Activated T-helper 1 cell treated with Interleukin-2 at 50 U/mL for 16 hours (primary cell): ENCODE measurements at places on chromosomes 16 and 17.
A peak's percentile ranks its signal among the peaks of the same experiment; 100 is the strongest.

GRCh38 chr16:75789237-75789636 is 62.9 kb upstream of the CPHXL start:
- DNase-seq: no peak

- DNase-seq: no peak
Observed at GRCh38 chr17:57940653-57941329, 14.4 kb downstream of the CUEDC1 start.

DNA sequence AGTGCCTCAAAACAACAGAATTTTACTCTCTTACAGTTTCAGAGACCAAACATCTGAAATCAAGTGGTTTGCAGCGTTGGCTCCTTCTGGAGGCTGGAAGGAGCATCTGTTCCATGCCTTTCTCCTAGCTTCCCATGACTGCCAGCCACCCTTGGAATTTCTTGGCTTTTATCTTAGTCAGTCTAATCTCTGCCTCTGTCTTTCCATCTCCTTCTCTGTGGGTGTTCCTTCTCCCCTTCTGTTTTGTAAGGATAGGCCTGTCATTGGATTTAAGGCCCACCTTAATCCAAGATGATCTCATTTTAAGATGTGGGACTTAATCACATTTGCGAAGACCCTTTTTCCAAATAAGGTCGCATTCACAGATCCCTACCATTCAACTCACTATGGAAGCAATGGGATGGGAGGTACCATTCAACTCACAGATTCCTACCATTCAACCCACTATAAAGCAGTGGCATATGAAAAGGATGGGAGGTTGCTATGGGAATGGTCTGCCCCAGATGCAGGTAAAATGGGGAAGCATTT is 321.8 kb downstream of the WWOX start:
- no peak for DNase-seq

DNA sequence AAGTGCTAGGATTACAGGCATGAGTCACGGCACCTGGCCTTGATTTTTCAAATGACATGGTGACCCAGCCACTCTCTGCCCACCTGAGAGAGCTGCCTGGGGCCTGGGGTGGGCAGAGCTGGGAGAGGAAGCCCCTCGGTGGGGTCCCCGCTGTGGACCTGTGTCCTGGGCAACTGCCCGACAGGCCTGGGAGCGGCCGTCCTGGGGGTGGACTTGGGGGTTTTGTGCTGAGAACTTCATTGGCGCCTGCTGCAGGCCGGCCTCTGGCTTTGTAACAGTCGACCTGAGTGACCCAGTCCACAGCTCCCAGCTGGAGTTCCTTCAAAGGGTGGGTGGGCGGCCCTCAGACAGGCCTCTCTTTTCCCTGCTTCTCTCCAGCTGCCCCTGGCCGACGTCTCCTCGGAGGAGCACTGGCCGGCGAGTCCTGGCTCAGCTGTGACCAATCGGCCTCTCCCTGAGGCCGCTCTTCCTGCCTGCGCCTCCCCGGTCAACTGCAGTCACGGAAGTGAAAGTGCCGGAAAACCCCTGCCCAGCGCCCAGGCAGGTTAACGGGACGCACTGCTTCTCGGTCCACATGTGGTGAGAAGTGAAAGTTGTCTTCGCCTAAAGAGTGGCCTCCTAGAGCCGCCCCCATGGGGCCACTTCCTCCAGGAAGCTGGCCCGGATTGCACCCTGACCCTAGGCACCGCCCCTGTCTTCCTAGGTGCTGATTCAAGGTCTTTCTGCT is 5.5 kb downstream of the CBFA2T3 start:
- DNase-seq: no peak

- DNase-seq: no peak
Observed at GRCh38 chr17:37160944-37161343, 212.2 kb downstream of the AATF start.

DNA sequence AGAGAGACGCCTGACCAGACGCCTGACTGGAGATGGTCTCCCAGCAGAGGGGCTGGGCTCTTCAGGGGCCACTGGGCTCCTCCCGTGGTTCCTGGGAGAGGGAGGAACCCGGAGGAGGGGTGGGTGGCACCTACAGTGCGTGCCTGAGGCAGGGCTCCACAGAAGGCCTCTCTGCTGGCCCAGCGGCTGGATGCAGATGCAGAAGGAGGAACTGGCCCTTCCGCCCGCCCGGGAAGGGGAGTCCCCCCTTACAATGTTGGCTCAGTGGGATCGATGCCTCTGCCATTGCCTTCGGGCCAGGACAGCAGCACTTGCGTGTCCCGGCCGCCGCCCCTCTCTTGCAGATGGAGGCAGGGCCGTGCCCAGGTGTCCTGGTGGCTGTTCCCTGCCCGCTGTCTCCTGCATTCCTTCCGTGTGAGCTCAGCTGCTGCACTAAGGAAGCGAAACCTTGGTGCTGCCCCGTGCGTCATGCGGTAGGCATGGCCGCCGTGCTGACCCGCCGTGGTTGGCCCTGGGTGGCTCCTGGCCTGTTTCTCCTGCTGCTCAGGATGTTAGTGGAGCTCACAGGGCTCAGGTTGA is 15.1 kb downstream of the BAIAP2 start:
- no peak for DNase-seq

- peak; percentile 32 for DNase-seq
Observed at GRCh38 chr17:42101513-42102292, 3.4 kb upstream of the ZNF385C start.

GRCh38 chr16:89080196-89080853 is 13.3 kb upstream of the ACSF3 start:
- no peak for DNase-seq

DNA sequence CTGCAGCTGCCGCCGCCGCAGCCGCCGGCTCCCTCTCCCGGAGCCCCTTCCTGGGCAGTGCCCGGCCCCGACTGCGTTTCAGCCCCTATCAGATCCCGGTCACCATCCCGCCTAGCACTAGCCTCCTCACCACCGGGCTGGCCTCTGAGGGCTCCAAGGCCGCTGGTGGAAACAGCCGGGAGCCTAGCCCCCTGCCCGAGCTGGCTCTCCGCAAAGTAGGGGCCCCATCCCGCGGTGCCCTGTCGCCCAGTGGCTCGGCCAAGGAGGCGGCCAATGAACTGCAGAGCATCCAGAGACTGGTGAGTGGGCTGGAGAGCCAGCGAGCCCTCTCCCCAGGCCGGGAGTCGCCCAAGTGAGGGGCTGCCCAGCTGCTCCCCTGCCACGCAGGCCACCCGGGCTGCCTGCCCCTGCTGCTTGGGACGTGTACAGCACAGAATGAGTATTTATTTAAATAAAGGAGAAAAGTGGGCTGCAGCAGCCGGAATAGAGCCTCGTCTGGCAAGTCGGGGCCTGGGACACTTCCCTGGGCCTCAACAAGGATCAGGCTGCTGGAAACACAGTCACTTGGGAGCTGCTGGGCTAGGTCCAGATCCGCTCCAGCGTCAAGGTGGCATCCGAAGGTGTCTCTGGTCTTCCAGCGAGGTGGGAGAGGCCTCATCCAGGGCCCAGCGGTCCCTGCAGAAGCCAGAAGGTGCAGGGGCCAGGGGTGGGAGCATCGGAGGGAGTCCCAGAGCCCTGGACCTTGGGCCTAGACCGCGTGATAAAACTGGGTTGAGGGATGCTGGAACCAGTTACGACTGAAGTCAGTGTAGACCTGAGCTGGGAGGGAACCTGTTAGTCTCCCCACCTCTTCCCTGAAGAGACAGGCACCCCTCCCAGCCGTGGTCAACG is 8.8 kb downstream of the TBX2 start:
- DNase-seq: no peak

DNA sequence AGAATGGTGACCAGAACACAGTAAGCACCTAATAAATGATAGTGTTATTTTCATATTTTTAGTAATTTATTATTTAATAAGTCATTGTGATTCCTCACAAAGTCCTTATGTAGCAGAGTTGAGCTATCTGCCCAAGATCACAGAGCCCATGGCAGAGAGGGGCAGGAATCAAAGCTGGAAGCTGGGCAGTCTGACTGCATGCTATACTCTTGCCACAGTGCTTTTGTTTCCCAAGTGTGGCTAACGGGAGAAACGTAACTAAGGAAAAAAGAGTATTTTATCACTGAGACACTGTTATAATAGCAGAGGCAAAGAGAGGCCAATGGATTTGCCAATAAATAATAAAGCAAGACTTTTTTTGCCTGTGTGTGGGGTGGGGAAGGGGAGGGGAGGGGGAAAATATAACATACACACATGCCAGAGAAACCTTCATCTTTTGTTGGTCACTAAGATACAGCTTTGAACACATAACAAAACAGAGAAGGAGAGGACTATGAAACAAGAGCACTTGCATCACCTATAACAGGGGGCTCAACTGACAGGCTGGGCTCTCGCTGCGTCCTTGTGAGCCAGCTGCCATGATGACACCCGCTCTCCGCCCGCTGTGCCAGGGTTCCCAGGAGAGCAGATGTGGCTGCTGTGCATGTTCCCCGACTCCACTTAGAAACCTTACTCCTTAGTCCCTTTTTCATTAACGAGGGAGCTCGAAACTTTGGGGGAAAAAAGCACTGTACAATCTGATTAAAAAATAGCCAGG is 10.1 kb downstream of the CSNK2A2 start:
- DNase-seq: no peak

DNA sequence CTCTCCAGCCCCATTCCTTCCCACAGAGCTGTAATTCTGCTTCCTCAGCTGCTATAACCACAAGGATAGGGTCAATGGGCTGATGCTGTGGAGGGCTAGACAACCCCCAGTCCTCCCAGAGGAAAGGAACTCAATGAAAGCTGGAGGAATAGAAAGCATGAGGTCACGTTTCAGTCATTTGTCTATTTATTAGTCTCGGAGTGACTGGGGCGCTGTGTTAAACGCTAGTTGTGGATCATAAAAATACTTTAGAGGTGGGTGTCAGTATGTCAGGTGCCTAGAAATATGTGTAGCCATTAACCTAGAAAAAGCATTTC is 787 bp upstream of the CCL3L1 start:
- DNase-seq: no peak

GRCh38 chr17:37824534-37825485 is 80.0 kb upstream of the HNF1B start:
- DNase-seq: no peak

- DNase-seq: no peak
Observed at GRCh38 chr16:49924078-49924477, 68.2 kb upstream of the ZNF423 start.

- no peak for DNase-seq
Observed at GRCh38 chr16:54545854-54546511, 259.4 kb upstream of the IRX3 start.

GRCh38 chr17:41060052-41060604 is at the start of gene KRTAP2-3:
KRTAP2-3 (minus strand) TSS chr17:41060114; CDS start chr17:41060050, 64 bp downstream.
- no peak for DNase-seq

DNA sequence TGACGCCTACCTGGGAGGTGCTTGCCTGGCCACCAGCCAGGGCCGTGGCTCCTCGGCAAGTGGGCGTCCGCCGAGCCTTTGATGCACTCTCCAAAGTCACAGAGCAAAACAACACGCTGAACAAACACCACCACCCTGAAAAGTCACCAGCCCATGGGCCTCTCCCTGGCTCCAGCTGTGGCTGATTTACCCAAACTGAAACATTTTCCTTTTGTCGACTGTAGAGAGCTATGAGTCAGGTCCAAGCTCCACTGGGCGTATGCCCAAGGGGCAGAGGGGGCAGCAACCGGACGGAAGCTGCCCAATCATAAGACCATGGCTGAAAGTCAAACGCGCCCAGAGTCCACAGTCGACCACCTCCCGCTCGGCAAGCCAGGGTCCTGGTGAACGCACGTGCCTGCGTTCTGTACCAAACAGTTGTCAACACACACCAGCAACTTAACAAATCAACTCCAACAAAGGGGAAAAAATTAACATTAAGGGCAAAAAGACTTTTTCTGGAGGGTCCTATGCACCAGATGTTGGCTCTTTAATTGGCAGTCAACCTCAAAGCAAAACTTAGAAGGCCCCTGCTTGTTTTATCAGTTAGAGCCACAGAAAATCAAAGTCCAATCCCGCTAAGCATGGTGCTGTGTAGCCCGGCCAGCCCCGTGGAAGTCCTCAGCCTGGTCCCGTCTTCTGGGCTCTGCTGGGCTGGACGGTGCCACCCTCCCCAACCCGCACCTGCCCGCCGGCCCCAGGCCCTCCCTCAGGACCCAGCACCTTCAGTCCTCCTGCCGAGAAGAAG is 47.3 kb downstream of the TBC1D16 start:
- DNase-seq: no peak

GRCh38 chr17:30476726-30477082 is 504 bp upstream of the GOSR1 start:
- DNase-seq: peak; percentile 3

DNA sequence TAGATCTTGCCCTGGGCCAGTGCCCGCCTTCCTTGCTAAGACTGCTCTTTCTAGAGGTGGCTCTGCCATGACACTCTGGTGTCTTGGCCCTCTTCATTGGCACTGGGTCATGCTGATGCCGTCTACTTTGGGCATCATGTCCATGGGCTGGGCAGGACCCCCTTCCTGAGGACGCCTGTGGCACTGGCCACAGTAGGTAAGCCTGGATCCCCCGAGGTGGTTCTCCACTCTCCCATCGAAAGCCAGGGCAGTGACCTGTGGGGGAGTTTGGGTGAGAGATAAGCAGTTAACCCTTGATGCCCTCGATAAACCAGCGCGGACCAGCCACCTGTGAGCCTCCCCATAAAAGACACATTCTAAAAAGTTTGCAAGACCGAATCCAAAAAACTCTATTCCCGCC is 20.0 kb upstream of the ITGB4 start:
- DNase-seq: no peak

DNA sequence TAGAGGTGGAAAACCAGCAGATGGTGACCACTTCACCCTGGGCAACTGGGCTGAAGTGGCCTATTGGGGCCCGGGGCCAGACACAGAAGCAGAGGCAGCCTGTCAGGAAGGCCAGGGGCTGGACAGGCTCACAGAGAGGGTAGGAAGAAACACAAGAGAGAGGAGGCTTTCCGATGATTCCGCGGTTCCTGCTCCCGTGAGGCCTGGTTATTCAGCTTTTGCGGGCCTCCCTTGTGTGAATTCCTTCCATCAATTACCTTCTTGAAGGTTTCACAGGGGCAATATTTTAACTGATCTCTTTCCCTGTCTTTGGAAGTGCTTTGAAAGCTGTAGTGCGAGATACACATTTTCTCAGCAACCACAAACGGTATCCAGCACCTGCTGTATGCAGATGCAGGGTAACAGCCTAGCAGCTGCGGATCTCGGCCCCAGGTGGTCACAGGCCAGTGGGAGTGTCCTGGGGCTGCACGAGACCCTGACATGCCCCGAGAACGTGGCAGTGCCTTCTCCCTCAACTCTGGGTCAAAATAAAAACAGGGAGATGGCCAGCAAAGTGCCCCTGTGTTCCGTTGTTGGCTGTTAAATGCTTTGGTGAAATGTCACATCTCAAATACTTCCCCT is 11.6 kb upstream of the CMIP start:
- DNase-seq: no peak

- DNase-seq: no peak
Observed at GRCh38 chr17:70804161-70804560, 634.8 kb downstream of the KCNJ2 start.

- DNase-seq: no peak
Observed at GRCh38 chr16:54875443-54875842, 55.2 kb upstream of the IRX5 start.

GRCh38 chr16:85888405-85889331 is 10.3 kb upstream of the IRF8 start:
- no peak for DNase-seq

- DNase-seq: peak; percentile 22
Observed at GRCh38 chr17:8991514-8992285, 26.2 kb upstream of the PIK3R5 start.
